ENCODE measurements at places on chromosomes 4 and X.

DNA sequence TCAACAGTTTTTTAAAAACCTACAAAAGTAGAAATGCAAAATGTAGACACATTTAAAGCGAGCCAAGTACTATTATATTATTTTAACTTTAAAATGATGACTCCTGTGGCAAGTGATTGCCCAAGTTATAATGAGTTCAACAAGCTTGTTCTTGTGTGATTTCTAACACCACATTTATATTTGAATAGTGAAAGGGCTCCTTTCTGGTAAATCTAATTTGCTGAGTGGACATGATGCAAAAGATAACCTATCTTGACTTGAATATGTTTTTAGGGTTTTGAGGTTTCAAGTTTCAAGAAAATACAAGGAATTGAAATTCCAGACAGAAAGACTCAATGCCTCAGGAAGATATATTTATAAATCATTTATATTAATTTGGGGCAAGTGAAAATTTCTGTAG is 1.1 kb upstream of the EPGN start:
- no peak for ATAC-seq

GRCh38 chrX:41824551-41824950 is 98.8 kb downstream of the CASK start:
- ATAC-seq, result peak; percentile 69

DNA sequence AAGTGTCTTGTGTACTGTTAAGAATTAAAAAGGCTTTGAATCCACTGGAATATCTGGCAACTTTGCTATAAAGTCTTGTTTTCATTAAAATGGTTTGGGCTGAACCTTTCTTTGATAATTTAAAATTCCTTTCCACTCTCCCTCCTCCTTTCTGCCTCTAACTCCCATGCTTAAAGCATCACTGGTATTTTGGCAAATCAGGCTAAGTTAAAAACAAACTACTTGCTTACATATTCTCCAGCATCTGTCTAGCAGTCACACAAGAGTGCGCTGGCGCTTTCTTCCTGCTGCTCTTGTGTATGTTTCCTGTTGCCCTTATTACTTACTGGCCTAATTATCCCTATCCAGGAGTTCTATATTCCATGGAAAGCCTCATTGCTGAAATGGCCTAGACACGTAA is 136.6 kb downstream of the VEGFC start:
- ATAC-seq, result peak; percentile 7

- ATAC-seq, result no peak
These were observed 27.0 kb downstream of the OTUD4 start for GRCh38 chr4:145153181-145153903.

DNA sequence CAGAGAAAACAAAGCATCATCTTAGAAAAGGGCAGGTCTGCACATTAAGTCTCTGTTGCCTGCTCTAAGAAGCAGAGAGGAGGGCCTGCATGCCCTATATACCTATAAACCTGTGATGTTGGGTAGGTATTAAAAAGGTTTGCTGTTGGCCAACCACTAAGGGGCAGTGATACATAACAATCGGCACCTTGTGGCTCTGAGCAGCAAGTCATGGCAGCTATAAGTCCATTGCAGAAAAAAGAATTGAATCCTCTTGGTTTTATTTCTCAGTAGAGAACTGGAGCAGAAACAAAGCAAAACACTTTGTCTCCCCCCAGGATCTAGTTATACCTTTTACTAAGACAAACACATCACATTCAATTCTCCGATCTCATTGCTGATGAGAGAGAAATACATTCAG is 1364.4 kb downstream of the STIM2 start:
- peak; percentile 96 for ATAC-seq

DNA sequence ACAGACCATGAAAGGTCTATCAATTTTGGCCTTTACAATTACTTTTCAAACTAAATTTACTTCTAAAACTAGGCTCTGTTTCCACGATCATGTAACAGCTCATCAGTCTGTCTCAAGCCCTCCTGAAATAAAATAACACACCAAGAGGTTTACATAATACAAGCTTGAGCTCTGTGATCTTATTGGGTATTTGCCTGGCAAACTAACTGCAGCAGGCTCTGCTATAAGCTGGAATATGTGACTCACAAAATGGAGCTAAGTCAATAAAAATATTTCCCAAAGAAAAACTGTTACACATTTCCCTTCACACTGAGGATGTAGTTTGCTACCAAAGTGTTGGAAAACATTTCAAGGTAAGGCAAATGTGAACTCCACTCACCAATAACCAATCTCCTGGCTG is 94.7 kb upstream of the GPM6B start:
- ATAC-seq, result no peak

- ATAC-seq, result no peak
These were observed 204.5 kb downstream of the NLGN4X start for GRCh38 chrX:6024204-6024603.

DNA sequence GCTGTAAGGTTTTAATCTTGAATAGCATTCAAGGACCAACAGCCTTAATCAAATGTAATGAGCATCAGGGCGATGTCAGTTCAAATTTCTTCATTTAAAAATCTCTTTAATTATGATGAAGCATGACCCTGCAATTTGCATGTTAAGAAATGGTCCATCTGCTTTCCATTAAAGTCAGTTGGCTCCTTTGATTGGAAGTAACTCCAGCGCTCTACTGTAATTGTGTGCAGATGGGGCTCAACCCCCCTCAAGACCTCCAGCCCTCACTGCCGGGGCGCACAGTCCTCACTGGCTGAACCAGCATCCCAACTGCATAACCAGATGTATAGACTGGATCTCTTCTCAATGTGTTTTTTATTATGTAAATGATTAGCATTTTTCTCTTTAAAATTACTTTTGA is 126.9 kb downstream of the VCX3B start:
- no peak for ATAC-seq

- ATAC-seq, result no peak
These were observed 62.6 kb downstream of the SORCS2 start for GRCh38 chr4:7254736-7255487.

DNA sequence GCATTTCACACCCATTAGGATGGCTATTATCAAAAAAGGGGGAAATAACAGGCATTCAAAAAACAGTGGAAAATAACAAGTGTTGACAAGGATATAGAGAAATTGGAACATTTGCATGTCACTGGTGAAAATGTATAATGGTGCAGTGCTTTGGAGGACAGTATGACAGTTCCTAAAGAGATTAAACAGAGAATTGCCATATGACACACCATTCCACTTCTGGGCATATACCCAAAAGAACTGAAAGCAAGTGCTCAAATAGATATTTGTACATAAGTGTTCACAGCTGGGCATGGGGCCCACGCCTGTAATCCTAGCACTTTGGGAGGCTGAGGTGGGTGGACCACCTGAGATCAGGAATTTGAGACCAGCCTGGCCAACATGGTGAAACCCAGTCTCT is 348.1 kb downstream of the NR3C2 start:
- ATAC-seq, result no peak

Measured in SK-N-SH treated with all-trans-retinoic acid at 6 μM for 48 hours (cell line).